ENCODE measurements at places on chromosomes 1 and 21. TPM values are rescaled to one million over a fixed set of nuclear protein-coding genes. Genes with fewer than 3 reads are reported as not detected.

The ABCG1 gene
- 132 TPM for total RNA-seq

The DISP1 gene
- total RNA-seq = 0.90 TPM

DNA sequence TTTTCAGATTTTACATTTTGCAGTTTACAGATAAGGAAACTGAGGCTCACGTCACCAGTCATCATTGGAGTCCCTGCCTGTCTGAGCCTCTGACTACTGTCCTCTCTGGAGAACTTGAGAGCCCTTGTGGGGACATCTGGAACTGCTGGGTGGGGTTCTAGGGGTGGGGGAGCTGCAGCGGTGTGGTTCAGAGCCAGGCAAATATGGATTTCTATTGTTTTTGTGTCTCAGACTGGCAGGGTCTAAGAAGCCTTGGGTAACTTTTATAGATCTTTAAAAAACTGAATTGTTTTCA, 46.9 kb downstream of the IER5 start:
- no peak for DNase-seq

GRCh38 chr1:67060811-67061218, 6.9 kb upstream of the SLC35D1 start:
- peak; percentile 97 for DNase-seq

DNA sequence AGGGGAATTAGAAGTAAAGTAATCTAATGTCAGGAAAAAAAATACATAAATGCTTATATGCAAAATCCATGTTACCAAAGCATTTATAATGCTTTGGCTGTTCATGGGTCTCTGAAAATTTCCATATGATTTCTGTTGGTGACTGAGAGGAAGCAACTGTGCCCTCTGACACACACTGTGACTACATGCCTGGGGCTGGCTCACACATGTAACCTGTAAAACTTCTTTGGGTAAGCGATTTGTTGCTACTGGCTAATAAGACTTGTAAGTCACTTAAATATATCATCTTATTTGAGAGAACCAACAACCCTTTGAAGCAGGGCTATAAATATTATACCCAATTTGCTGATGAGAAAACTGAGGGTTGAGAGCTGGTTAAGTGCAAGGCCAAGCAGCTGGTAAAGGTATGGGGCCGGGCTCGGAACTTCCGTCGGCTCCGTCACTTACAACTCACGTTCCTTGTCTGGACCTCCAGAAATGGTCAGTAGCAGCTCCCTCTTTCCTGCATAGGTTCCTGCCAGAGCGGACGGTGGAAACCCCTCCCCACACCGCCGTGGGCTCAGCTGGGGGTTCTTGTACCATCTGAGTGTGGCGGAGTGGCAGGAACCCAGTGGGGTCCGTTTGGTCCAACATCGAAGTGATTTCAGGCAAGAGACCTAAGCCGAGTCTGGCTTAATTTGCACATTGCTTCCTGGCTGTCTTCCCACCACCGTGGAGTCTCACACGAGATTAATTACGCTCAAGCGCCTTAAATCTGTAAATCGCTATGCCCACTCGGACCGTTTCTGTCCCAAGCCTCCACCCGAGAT, 714 bp downstream of the DFFA start:
- peak; percentile 37 for DNase-seq

DNA sequence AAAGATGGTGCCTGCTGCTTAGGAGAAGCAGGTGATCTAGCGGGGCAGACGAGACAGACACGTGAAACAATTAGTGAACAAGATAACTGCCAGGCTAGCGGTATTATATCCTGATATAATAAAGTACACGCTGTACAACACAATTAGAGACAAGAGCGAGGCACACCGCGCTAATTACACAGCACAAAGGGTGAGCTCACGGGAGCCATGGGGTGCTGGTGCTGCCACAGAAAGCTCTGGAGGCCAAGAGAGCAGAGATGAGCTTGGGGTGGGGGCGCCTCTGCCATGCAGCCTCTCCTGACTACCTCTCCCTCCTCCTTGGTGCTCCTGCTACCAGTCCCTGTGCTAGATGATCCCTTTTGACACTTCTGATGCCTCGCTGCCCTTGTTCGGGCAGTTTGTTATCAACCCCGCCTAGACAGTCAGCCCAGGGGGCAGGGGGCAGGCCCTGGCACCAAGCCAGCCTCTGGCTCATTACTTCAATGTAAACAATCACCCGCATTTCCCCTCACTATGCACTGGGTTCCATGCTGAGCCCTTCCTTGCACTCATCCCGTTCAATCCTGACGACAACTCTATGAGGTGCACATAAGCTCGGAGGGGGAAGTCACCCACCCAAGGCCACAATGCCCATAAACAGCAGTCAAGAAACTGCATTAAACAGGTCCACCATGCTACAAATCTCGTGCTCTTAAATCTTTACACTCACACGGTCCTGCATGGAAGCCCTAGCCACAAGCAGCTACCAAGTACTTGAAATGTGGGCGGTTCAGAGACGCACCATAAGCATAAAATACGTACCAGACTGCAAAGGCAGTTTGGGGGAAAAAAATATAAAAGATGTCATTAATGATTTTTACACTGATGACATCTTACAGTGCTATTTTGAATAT, 103.0 kb downstream of the SSBP3 start:
- DNase-seq = no peak

- DNase-seq = no peak
Observed at GRCh38 chr1:112245114-112245513, 150.9 kb upstream of the CTTNBP2NL start.

GRCh38 chr21:17512253-17513213, at the start of gene CXADR:
CXADR (plus strand) TSS chr21:17513043; CDS start chr21:17513130, 87 bp downstream.
- DNase-seq = peak; percentile 59
